IMR-90 (cell line): ENCODE measurements at places on chromosomes 2 and 18.
A peak's percentile ranks its signal among the peaks of the same experiment; 100 is the strongest.

DNA sequence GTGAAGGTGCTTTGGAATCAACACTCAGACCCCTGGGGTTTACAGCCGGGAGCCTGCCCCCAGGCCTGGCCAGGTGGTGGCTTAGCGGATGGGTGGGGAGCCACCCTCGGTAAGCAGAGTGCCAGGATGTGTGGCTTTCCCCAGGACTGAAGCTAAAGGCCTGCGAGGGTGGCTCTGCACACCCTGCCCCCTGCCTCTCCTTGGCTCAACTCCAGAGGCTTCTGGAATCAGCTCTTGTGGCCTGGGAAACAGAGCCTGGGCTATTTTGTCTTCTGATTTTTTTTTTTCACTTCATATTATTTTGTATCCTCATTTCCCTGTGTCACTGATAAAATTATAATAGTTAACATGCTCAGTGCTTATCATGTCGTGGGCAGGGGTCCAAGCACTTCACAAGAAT lies 79.8 kb downstream of the RHOB start:
- DNase-seq, result no peak

DNA sequence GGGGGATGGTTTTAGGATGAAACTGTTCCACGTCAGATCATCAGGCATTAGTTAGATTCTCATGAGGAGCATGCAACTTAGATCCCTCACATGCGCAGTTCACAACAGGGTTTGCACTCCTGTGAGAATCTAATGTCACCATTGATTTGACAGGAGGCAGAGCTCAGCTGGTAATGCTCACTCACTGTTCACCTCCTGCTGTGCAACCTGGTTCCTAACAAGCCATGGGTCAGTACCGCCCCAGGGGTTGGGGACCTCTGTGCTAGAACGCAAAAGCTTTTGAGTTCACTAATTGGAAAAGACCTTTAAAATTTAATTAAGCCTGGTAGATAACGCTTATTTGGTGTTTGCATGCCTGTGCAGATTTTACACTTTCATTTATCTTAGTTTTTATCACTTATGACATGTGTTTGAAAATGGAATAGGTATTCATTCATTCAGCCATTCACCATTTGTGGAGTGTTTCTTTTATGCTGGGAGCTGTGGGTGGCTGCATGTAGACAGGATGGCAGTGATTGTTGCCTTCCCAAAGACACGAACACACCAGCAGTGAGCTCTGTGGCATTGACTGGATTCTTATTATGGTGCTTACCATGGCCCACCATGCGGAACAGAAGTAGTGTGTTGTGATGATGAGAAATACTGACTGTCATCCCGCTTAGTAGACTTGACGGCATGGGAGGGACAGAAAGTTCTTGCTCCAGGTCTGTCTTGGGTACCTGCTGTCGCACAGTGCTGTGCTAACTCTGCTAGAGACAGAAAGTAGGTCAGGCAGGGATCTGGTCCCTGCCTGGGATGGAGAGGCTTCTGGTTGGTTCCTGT lies 6.4 kb downstream of the RAB31 start:
- no peak for DNase-seq

DNA sequence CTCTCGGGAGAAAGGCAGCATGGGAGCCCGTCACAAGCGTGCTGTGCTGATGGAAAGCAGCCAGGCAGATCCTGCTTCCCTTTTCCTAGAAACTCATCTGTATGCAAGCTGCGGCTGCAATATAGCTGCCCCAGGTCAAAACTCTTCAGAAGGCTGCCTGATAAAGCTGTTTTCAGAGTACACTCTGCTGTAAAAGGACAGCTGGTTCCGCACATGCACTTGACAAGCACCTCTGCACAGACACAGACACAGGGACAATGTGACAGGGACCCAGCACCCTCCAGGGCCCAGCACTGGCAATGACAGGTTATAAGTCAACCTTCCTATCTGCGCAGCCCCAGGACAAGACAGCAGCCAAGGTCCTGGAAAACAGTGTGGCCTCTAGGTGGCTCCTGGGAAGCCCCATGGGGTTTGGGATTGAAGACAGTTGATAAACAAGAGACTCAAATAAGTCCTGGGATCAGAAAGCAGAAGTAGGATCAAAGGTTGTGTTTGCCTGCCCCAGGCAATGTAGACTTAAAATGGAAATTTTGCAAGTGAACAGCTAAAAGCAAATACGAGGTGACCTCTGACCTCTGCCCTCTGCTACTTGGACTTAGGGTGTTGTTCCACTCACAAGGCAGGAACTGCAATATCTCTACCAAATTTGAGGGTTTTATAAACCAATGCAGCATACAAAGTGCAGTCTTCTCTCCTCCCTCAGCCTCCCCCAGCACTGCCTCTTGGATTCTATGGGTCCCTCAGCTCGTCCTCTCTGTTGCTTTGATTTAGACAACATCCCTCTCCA lies 16.9 kb downstream of the SLC66A2 start:
- DNase-seq, result no peak

- no peak for DNase-seq
Measured at GRCh38 chr2:168600949-168601348, 144.9 kb downstream of the CERS6 start.

DNA sequence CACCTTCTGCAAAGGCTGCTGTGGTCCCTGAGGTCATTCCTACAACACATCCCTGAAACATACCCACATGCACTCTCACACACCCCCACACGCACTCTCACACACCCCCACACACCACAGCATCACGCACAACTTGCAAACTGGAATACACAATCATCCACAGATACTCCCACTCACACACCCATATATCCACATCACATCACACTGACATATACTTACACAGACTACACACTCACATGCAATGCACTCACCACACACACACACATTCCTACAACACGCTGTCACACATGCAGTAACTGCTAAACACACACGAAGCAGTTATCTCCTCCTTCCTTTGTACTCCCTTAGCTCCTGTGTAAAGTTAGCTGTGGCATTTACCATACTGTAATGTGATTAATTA lies 57.1 kb upstream of the PKDCC start:
- peak; percentile 75 for DNase-seq

DNA sequence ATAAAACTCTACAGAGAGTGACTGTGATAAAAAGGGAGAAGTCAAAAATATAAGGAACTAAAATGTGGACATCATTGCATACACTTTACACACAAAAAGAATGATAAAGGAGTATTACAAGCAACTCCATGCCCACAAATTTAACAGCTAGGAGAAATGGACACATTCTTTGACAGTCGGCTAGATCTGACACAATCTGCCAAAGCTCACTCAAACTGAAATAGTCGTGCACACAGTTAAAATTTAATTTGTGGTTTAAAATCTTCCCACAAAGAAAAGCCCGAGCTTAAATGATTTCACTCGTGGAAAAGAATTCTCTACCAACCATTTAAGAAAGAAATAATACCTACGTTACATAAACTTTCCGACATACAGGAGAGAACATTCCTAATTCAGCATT lies 132.4 kb downstream of the ZAP70 start:
- DNase-seq, result no peak

- DNase-seq, result no peak
Measured at GRCh38 chr2:100563407-100564247, 834 bp downstream of the PDCL3 start.

GRCh38 chr2:64861452-64862397 lies 127.5 kb upstream of the SLC1A4 start:
- DNase-seq, result no peak

GRCh38 chr2:80393991-80394390 lies 89.4 kb upstream of the LRRTM1 start:
- DNase-seq, result no peak

DNA sequence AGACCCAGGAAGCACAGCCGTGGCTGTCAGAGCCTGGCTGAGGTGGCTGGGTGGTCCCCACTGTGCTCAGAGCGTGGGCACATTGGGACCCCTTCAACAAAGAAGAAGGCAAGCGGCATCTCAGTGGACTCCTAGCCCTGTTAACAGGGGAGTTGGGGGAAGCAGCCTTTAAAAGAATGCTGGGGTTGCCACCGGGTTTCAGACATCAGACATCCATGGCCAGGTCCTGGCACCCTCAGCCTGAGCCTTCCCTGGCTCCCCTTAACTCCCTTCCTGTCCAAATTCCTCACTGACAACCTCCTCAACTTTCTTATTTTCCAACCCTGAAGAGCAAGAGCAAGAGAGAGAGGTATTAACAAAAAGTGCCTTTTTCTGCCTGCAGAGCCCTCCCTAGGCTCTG lies 24.8 kb upstream of the GNAL start:
- no peak for DNase-seq

DNA sequence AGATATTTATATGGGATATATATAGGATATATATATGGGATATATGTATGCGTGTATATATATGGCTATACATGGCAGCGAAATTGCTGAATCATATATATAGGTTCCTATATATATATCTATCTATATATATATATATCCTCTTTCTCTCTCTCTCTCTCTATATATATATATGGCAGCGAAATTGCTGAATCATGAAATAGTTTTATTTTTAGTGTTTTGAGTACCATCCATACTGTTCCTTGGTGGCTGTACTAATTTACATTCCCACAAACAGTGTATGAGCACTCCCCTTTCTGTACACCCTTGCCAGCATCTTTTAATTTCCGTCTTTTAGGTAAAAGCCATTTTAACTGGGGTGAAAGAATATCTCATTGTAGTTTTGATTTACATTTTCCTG lies 397.6 kb upstream of the LINC00305 start:
- no peak for DNase-seq

DNA sequence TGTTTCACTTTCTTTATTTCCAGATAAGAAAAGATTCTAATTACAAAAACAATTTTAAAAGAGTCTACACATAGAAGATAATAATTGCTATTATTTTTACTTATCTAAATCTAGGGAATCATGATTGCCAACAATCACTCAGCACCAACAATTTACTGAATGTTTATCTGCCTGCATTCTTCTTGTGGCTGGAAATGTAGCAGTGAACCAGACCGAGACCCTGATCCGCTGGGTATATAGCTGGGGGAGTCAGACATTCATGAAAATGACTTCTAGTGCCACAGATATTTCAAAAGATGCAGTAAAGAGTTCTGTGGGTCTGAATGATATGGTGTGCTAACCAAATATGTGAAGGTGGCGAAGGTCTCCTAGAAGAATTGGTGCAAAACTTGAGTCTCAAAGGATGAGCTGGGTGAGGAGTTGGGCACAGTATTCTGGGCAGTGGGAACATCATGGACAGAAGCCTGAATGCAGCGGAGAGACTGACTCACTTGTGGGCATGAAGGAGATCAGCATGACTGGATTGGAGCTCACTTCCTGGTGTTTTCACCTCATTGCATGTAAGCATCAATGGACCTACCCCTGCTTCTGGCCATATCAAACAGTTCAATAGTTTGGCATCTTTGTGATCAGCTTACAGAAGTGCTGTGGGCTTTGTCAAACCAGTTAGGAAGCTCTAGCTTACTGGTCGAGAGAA lies 26.1 kb upstream of the FN1 start:
- DNase-seq, result peak; percentile 67

DNA sequence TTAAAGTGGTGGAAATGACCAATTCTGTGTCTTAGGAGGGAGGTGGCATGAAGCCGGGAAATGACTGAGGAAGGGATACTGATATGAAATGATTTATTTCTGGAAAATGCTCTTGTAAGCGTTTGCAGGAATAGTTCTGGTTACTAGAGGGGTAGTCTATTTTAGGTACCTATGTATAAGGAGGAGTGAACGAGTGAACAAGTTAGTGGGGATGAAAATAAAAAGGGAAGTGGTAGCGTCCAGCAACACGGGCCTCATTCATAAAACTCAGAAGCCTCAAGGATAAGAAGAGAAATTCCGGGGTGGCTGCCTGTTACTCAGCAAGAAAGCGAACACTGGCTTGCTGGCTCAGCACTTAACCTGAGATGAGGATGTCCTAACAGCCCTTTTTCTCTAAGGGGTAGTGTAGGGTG lies 303.3 kb downstream of the NCKAP5 start:
- DNase-seq, result no peak

- no peak for DNase-seq
Measured at GRCh38 chr2:115160531-115161080, 718.2 kb downstream of the DPP10 start.

DNA sequence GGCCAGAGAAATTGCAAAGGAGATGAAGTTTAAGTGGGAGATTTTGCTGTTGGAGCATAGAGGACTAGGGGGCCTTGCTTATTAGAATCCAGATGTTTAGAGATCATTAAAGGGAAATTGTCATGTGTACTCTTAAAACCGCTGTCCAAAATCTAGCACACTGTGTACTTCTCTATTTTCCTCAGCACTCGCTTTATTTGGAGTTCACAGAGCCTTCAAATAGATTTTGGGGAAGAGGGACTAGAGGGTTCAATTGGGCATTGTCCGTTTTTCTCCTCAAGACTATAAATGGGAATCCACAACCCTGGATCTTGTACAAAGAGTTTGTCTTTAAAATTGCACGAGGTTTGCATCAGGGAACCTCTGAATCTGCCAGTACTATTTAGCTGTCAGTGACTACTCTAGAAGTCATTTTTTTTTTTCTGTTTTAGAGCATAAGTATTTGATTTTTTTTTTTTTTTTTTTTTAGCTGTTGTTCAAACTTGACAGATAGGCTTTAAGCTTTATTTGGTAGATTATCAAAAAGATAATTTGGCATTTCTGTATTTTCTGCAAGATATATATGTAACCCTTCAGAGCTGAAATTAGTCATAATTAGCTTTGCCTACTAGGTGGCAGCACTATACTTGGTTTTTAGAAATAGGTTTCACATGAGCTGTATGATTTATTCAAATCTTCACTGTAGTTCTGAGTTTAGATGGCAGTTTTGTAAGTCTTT lies 14.2 kb downstream of the PMS1 start:
- DNase-seq, result peak; percentile 74

GRCh38 chr2:130369311-130369964 lies 13.6 kb downstream of the PTPN18 start:
- no peak for DNase-seq

DNA sequence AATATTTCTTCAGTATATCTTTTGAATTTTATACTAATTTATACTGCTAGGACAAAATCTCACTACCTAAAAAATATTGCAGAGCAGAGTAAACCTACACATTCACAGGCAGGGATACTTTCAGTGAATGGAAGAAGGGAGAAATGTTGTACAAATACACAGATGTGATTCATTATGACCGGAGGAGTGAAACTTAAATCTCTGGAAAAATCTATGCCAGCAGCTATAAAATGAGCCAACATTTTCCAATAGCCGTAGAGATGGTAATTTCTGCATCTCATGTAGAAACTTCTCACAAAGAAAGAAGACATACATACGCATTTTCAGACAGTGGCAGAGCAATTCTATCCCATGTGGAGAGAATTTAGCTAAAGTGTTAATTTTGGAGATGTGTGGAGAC lies 54.8 kb downstream of the KCNS3 start:
- DNase-seq, result peak; percentile 14

- DNase-seq, result peak; percentile 98
Measured at GRCh38 chr2:233974530-233975071, 57.4 kb downstream of the TRPM8 start.

DNA sequence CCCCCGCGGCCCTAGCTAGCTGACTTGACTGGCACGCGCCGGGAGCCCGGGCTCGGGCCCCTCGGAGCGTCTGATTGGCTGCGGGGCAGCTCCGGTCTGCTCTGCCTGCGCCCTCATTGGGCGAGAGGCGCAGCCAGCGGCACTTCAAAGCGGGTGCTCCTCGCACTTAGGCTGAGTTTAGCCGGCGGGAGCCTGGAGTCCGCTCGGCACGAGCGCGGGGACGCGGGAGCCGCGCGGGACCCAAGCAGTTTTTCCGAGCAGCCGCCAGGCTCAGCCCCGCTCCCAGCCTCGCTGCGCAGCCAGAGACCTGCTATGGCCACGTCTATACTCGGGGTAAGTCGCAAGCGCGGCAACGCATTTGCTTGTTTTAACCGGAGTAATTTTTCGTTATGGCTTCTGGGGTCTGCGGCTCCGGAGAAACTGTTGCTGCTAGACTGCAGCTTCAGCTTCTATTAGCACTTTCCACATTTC lies at the start of gene SP9:
Gene SP9 (plus strand): TSS at position 174 of the 471 bp plus-strand sequence. CDS start 139 bp downstream, at position 313.
- peak; percentile 46 for DNase-seq

- peak; percentile 92 for DNase-seq
Measured at GRCh38 chr18:77108001-77108692, 24.4 kb downstream of the MBP start.
